Suppressor macrophage treated with lipopolysaccharide for 4 hours (primary cell): ENCODE measurements at places on chromosomes 13 and 19.

GRCh38 chr19:37990362-37990761, 83.4 kb downstream of the SIPA1L3 start:
- DNase-seq, result no peak

DNA sequence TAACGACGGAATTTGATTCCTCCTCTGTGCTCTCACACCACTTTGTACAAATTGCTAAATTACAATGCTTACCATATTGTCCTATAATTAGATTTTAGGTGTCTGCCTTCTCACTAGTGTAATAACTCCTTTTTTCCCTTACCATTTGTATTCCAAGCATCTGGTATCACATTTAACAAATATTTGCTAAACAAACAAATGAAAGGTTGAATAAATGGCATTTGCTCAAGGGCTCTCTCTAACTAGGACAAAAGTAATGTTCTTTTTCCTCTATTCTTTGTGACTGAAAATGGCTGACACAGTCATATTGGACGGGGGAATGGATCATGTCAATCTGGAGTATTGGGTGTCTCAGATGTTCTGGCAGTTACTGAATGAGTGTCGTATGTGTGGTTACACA, 99.7 kb downstream of the ENOX1 start:
- DNase-seq, result no peak

DNA sequence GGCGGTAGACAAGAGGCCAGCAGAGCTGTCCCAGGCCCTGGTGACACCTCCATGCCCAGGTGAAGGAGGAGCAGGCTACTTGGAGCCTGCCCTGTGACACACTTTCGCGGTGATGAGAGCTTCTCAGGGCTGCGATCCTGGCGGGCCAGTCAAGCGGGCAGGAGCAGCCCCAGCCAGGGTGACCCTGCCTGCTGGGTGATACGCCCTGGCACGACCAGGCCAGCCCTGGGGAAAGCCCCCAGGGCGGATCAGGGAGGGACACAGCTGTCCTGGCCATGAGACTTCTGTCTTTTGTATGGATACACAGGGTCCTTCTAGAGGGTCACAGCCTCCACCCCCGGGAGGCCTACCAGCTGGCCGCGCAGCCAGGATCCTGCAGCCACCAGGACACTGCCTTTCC, 13.1 kb downstream of the DNM2 start:
- peak; percentile 22 for DNase-seq

DNA sequence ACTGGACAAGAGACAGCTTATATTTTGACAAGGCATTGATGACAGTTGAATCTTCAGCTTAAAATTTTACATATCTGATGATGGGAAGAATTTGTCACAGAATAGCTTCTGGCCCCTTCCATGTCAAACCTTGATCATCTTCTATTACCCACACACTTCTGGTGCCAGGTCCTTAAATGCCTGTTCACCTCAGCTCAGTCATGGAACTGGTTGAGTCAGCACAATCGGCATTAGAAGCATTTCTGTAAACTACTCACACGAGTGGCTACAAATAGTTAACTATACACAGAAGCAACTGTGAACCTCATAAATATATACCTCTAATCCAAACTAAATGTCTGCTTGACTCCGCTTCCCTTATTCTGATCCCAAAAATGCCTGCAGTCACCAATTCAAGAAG, 161.2 kb downstream of the FOXO1 start:
- DNase-seq, result no peak

GRCh38 chr13:21742096-21742495, 71.2 kb downstream of the FGF9 start:
- DNase-seq, result no peak

DNA sequence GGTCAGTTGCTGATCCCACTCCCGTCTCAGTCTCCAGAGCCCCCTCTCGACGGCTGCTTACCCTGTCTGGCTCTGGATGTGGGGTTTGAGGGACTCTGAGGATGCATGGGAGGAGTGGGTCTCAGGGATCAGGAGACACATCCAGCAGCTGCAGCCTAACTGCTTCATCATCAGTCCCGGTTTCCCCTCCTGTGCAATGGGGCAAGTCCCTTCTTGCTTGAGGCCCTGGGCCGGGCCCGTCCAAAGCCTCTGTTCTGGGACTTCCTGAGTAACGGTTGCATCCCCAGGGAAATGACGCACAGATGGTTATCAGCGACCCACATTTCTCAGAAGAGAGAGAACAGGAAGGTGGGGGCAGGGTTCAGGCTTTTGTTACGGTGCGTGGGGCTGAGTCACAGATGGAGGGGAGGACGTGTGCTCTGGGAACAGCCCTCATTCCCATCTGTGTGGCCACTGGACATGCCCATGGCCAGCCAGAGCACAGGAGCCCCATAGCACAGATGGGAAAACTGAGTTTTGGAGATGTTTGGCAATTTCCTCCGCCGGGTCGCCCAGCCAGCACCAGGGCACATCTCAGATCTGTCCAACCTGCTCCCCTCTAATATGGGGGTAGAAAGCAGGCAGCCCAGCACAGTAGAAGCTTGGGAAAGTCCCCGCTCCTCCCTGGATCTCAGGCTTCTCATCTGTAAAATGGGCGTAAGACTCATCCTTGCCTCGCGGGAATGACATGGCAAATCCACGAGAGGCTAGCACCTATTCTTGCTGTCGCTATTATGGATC, 19.3 kb downstream of the GNA15 start:
- DNase-seq, result peak; percentile 99

DNA sequence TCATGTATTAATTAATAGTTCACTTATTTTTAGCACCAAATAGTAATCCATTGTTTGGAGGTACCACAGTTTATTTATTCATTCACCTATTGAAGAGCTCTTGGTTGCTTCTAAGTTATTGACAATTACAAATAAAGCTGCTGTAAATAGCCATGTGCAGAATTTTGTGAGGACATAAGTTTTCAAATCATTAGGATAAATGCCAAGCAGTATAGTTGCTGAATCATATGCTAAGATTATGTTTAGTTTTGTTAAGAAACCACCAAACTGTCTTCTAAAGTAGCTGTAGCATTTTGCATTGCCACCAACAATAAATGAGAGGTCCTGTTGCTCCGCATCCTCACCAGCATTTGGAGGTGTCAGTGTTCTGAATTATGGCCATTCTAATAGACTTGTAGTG, 2126.8 kb downstream of the PCDH9 start:
- DNase-seq, result no peak

GRCh38 chr19:44747739-44748425, 626 bp upstream of the BCL3 start:
- peak; percentile 90 for DNase-seq

DNA sequence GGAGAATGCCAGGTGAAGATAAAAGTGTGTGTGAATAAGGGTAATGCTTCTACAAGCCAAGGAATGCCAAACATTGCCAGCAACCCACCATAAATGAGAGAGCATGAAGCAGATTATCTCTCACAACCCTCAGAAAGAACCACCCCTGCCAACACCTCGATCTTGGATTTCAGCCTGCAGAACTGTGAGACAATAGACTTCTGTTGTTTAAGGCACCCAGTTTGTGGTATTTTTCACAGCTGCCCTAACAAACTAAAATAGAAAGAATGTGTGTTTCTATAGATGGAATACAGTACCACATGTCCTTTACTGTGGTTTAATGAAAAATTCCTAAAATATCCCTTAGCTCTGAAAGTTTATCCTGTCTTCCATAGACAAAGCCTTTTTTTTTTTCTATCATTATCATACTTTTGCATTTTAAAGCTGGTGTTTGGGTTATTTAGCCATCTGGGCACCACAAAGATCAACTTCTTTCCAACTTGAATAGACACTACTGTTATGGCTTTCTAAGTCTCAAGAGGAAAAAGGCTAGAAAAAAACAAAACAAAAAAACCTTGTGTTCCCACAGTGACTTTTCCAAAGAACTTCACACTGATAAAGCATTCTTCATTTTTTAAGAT, 505.6 kb downstream of the KCTD12 start:
- no peak for DNase-seq

GRCh38 chr13:42964761-42965161, 27.3 kb downstream of the EPSTI1 start:
- DNase-seq, result no peak

GRCh38 chr19:14450168-14450874, 17.2 kb downstream of the PKN1 start:
- peak; percentile 39 for DNase-seq

DNA sequence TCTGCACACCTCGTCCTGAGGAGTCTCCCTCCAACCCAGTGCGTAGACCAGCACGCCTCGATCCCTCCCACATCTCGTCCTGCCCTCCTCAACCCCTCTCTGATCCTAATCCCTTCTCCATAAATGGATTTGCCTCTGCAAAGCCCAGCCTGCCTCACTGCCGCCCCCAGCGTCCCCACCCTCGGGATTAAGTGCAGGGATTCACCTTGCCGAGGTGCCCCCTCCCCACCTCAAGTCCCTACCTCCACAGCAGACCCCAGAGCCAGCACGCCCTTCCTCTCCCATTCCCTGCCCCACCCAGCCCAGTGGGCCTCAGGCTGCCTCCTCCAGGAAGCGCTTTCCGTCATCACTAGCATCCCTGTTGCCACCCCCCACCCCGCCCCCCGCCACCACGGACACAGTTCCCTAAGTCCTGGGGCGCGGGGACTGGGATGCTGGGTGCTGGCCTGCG, 4.0 kb downstream of the KLF16 start:
- no peak for DNase-seq

DNA sequence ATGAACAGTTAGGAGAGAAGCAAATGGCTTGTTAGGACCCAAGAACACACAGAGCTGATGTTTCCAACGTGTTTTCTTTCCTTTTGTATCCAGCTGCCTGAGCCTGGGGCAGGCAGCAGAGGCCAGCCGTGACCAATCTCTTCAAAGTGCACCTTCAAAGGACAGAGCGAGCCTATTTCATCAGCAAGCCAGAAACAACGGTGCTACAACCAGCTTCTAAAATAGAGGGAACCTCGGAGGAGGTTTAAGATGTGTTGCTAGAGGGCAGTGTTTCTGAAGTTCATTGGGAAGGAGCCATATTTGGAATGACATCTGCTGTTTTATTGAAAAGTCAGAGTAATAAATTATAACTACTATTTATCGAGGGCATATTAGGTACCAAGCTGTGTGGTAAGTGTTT, 56.2 kb upstream of the RFC3 start:
- no peak for DNase-seq

- peak; percentile 4 for DNase-seq
Observed at GRCh38 chr13:33639626-33640080, 178.3 kb upstream of the RFC3 start.

- peak; percentile 68 for DNase-seq
Observed at GRCh38 chr19:16778796-16779411, 50.3 kb upstream of the SIN3B start.
